Bronchial epithelial cell (primary cell): ENCODE measurements at places on chromosomes 16 and 17.

DNA sequence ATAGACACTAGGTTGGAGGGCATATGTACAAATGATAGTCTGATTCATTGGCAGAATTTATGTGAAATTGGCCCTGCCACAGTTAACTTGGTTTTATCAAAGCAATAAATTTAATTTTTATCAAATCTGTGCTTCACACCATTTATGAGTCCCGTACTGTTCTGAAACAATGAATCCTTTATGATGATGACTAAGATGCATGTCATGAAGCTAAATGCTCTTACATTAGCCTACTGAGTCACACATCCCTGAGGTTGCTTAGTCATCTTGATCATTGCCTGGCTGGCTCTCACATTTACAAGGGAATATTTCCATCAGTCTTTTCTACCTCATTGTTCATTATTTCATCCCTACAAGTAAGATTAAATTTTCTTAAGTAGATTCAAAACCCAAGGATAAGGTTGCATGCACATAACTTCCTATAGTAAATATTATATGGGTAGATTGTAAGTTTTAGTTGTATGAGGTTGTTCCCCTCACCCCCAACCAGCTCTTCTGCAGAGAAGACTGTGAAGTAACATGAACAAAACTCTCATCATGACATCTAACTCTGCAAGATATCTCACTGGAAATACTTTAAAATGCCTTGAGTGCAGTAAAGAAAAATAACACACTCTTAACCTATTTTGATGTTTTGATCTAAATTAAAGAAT lies 170.7 kb downstream of the CYB561 start:
- DNase-seq: peak; percentile 98

DNA sequence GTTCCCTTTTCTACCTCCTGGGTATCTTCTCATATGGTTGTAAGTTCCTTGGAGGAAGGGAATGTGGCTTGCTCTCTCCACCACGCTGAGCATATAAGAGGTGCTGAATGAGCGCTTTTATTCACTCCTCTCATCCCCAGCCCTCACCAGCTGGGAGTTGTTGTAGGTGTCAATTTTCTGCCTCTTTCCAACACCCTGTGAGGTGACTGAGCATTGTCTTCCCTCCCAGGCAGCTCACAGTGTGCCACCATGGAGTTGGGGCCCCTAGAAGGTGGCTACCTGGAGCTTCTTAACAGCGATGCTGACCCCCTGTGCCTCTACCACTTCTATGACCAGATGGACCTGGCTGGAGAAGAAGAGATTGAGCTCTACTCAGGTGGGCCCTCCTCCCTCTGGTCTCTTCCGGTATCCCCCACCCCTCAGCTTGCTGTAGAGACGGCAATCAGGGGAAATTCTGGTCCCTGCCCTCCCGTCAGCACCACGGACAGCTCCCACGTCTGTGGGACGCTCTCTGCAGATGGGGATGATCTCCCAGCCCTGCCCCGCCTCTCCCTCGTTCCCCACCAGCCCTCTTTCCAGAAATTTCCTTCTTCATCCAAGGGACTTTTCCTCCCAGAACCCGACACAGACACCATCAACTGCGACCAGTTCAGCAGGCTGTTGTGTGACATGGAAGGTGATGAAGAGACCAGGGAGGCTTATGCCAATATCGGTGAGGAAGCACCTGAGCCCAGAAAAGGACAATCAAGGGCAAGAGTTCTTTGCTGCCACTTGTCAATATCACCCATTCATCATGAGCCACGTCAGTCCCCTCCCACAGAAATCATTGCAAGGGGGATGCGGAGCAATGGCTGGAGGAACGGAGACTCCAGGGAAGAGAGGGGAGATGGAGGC lies 18.3 kb downstream of the CIITA start:
- no peak for DNase-seq

DNA sequence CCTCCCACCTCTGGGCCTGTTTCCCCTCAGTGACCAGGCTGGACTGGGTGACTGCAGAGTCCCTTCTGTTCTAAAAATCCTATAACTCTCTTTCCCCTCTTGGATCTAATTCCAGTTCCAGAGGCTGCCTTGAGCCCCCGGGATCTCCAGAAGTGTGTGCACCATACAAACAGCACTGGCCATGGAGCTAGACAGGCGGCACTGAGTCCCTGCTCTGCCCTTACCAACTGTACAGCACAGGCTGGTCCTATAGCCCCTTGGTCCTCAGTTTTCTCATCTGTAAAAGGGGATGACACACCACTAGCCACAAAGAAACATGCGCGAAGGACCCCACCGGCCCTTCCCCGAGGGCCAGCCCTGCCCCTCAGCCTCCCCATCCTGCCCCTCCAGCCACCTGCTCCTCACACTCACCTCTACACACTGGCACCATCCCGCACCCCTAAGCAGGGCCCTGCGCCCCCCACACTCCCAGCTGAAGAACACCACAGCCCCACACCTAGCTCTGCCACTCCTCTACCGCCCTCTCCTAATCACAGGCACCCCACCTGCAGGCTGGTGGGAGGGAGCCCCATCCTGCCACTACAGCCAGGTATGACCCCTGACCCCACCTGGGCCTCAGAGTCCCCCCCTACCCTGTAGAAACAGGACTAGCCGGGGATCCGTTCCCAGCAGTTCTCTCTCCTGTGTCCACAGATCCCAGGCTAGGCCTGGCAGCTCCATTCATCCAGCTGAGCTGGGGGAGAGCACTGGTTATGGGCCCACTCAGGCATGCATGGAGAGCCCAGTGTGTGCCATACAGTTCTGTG lies 913 bp upstream of the KRT16 start:
- DNase-seq: no peak

GRCh38 chr17:17366941-17367875 lies 64.0 kb downstream of the NT5M start:
- DNase-seq: no peak

DNA sequence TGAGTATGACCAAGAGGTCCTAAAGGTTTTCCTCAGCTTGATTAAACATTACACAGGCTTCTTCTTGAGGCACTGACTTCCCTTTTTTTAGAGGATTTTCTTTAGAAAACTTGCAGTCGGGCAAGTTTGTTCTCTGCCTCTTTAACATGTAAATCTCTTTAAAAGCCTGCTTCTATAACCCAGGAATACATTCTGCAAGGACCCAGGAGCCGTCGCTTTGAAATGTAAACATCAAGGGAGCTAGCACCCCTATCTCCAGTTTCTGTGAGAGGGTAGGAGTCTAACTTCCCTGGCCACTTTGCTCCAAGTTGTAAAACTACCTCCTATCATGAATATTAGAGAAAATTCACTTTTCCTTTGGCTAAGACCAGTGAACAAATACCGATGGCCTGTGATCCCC lies 201.5 kb upstream of the CPHXL start:
- no peak for DNase-seq

DNA sequence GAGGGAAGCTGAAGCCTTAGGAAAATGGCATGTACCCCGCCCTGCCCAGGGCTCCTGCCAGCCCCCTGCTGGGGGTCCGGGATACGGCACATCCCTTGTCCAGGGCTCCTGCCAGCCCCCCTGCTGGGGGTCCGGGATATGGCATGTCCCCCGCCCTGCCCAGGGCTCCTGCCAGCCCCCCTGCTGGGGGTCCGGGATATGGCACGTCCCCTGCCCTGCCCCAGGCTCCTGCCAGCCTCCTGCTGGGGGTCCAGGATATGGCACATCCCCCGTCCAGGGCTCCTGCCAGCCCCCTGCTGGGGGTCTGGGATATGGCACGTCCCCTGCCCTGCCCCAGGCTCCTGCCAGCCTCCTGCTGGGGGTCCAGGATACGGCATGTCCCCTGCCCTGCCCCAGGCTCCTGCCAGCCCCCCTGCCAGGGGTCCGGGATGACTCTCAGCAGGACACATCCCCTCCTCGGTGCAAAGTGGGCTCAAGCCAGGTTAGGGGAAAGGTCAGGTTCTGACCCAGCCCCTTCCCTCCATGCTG lies 43.2 kb downstream of the RPH3AL start:
- no peak for DNase-seq

- DNase-seq: peak; percentile 64
These were observed 15.5 kb downstream of the VPS35 start for GRCh38 chr16:46673320-46674013.
